ENCODE measurements at places on chromosomes 5 and 9.

GRCh38 chr5:57703721-57704120, 221.1 kb upstream of the ACTBL2 start:
- DNase-seq: no peak

DNA sequence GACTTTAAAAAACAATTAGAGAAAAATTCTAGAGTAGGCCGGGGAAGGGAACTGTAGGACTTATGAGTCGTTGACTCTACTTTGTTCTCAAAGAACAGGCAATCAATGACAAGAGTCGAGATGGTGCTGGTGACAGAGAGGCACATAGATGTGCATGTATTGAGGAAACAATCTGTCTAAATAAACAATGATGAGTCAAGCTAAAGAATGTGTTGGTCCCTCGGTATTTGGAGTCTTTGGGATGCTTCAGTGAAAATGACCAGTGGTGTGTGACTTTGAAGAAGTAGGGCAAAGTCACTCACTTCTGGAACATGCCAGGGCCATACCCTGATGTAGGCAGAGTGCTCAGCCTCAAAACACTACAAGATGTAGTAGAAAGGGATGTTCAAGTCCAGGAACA, 288.1 kb upstream of the PANK3 start:
- DNase-seq: no peak

DNA sequence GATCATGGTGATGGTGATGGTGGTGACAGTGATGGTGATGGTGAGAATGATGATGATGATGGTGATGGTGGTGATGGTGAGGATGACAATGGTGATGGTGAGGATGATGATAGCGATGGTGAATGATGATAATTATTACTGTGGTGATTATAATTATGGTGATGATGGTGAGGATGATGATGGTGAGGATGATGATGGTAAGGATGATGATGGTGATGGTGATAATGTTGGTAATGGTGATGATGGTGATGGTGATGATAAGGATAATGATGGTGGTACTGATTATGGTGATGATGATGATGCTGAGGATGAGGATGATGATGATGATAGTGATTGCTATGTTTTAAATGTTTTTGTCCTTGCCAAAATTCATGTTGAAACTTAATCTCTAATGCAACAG, 37.3 kb upstream of the HRH2 start:
- no peak for DNase-seq

- no peak for DNase-seq
Observed at GRCh38 chr5:31476738-31477141, 55.2 kb downstream of the DROSHA start.

GRCh38 chr9:89361031-89361430, 42.7 kb downstream of the SECISBP2 start:
- no peak for DNase-seq

DNA sequence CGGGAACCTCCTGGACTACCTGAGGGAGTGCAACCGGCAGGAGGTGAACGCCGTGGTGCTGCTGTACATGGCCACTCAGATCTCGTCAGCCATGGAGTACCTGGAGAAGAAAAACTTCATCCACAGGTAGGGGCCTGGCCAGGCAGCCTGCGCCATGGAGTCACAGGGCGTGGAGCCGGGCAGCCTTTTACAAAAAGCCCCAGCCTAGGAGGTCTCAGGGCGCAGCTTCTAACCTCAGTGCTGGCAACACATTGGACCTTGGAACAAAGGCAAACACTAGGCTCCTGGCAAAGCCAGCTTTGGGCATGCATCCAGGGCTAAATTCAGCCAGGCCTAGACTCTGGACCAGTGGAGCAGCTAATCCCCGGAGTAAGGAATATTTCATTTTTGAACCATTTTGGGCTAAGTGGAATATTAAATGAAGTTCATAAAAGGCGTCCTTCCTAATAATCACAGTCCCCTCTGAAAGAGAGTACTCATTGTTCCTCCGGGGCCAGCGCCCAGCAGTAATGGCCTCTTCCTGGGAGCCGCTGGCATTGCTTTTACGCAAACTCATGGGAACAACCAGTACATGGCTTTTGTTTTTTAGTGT, 23.6 kb downstream of the QRFP start:
- DNase-seq: no peak

All from iPS DF 6.9 (cell line).